Stimulated activated CD4-positive, alpha-beta T cell treated with anti-CD3 and anti-CD28 coated beads, Interleukin-12 subunit alpha, Interleukin-12 subunit beta, amount 100 ng/mL, for 48 hours (primary cell): ENCODE measurements at places on chromosomes 1 and 21.

GRCh38 chr1:241518476-241519307 lies 863 bp downstream of the FH start:
- no peak for DNase-seq

GRCh38 chr21:18104802-18105201 lies 139.8 kb upstream of the CHODL start:
- no peak for DNase-seq

DNA sequence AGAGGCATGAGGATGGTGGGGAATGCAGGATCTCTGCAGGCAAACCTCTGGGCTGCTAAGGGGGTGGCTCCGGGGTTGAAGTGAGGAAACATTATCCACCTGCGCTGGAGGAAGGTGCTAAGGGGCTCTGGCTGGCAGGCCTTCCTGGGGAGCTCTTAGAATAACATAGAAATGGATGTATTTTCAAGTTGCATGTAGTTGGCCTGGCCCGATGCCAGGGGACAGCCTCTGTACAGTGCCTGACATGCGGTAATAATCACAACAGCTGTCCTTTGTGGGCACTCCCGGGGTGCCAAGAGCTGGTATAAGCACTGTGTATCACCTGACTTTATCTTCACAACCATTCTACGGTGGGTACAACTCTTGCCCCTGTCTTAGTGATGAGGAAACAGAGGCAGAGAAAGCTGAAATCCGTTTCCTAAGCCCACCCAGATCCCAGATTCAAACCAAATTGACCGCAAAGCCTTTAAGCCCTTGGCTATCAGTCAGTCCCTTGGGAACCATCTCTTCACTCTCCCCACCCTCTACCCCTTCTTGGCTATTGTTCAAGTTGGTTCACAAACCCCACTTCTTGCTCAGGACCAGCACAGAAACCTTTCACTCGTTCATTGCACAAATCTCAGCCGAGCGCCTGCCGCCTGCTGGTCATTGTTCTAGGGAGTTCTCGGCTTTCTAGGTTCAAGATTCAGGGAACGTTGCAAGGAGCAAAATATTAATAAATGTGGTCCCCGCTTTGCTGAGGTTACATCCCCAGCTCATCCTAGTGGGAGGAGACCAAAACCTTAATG lies 30.9 kb downstream of the PADI4 start:
- DNase-seq = no peak

GRCh38 chr1:31755197-31755611 lies 8.9 kb downstream of the ADGRB2 start:
- DNase-seq = no peak

- DNase-seq = no peak
Measured at GRCh38 chr1:24769656-24770651, 24.7 kb downstream of the CLIC4 start.

- no peak for DNase-seq
Measured at GRCh38 chr1:105398909-105399308, 1649.2 kb downstream of the AMY1C start.

DNA sequence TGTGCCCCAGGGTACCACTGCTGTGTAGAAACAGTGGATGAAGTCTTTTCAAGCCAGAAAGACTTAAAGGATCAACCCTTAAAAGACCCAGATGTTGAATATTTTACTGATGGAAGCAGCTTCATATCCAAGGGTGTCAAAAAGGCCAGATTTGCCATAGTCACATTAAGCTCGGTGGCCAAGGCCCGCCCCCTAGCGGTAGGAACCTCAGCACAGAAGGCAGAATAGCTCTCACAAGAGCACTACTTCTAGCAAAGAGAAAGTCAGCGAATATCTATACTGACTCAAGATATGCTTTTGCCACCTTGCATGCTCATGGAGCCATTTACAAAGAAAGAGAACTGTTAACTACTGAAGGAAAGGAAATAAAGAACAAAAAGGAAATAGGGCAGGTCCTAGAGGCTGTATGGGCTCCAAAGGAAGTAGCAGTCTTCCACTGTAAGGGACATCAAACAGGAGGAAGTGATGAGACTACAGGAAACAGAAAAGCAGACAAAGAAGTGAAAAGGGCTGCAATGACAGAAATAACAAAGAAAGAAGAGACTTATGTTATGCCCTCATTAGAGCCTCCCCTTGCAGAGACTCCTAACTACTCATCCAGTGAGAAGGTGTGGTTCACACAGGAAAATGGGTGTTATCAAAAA lies 90.5 kb downstream of the LIPI start:
- peak; percentile 60 for DNase-seq

GRCh38 chr1:115153966-115154557 lies 64.8 kb upstream of the TSPAN2 start:
- DNase-seq = no peak

DNA sequence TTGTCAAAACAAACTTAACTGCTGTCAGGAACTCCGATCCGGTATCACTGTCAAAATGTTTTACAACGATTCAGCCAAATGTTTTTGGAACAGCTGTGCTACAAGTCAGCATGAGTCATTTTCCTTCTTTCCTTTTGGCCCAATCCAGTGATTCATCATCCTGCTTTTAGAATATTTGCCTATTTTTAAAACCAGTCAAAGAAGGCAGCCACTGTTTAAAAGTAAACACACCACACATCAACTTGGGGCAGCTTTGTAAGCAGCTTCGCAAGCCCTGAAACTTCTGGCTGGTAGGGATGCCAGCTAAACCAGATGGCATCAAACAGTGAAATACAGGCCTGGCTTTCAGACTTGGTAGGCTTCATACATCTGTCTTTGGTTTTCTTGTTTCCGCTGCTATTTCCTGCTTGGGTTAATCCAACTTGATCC lies 14.9 kb downstream of the MAP3K7CL start:
- no peak for DNase-seq

- no peak for DNase-seq
Measured at GRCh38 chr1:26696119-26696653, 371 bp downstream of the ARID1A start.

DNA sequence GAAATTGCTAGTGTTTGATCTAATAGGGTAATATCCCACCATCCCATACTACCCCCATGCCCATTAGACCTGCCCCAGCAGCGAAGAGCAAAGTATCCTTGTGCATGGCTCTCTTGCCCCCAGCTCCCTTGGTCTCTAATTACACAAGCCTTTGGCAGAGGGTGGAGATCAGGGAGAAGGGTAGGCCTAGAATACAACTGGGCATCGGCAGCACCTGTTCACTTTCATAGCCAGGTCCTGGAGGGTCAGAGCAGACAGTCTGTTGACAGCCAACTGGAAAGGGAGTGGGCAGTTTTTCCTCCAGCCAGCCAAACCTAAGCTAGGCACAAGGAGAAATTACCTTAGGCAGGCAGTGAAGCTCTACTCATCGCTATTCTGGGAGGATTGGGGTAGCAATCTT lies 2.7 kb upstream of the PIGC start:
- DNase-seq = no peak

DNA sequence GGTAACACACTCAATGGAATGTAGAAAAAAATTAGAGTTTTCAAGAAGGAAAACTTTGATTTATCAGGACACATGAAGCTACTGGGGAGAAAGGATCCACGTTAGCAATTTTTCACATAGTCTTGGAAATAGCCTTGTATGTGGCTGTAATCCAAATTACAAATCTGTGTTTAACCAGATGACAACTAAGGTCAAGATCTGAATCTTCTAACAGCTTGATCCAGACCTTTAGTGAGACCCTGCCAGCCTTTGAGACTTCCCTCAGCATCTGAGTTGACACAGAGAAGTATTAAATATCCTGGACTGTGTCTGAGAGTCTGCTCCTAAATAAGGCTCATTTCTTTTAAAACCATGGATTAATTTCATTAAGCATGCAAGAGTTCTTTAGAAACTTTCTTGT lies 135.9 kb upstream of the KCNK2 start:
- no peak for DNase-seq

- no peak for DNase-seq
Measured at GRCh38 chr1:26373789-26374188, 1.2 kb upstream of the ZNF683 start.
